Fibroblast of skin of right quadriceps (primary cell): ENCODE measurements at places on chromosomes 11 and 22.

GRCh38 chr22:29348956-29349355 lies 33.5 kb upstream of the RASL10A start:
- no peak for DNase-seq

DNA sequence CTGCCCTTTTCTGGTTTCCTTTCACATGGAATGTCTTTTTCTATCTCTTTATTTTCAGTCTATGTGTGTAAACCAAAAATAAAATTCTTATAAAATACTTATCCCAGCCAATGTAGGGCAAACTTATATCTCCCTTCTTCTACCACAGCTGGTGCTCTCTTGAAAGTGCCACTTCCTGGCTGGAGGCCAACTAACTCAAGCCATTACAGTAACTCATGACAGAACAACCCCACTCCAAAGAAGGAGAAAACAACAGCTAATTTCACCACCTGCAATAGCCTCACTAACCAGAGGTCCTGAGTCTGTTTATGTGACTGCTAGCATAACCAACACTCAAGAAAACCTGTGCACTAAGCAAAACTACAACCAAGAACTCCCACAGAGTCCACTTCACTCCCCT lies 74.9 kb upstream of the DBX1 start:
- no peak for DNase-seq

- no peak for DNase-seq
Measured at GRCh38 chr11:766936-767210, 10.4 kb downstream of the GATD1 start.

- DNase-seq: no peak
Measured at GRCh38 chr11:60725592-60725991, 1.1 kb downstream of the MS4A18 start.

- DNase-seq: peak; percentile 43
Measured at GRCh38 chr11:102168481-102168880, 58.2 kb downstream of the YAP1 start.
